Posterior vena cava (tissue), 2 donors: ENCODE measurements at places on chromosomes 4 and X. TPM values are rescaled to one million over a fixed set of nuclear protein-coding genes. Genes with fewer than 3 reads are reported as not detected.

DNA sequence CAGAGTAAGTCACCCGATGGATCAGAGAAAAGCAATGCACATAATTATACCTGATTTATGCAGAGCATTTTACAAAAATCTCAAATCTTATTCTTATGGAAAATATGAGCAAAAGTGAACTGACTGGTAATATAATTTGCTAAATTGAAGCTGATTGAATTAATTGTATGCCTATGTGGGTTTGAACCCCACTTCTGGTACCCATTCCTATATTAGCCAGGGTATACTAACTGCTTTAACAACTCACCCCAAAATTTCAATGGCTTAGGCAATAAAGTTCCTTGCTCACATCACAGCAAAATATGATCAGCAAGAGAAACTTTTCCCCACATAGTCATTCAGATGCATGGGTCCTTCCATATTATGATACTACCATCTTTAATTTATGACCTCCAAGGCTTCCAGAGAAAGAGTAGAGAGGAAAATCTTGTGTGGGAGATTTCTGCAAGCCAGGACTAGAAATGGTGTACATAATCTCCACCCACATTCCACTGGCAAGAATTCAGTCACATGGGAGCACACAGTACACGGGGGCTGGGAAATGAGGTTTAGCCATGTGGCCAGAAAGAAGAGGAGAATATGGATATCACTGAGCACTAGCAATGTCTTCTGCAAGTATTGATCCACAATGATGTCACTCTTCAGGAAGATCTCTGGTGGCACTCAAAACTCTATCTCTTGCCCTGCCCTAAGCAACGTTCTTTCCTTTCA is 640.7 kb downstream of the BCOR start:
- no peak for DNase-seq

The CFI gene
- total RNA-seq: 21.1 TPM

DNA sequence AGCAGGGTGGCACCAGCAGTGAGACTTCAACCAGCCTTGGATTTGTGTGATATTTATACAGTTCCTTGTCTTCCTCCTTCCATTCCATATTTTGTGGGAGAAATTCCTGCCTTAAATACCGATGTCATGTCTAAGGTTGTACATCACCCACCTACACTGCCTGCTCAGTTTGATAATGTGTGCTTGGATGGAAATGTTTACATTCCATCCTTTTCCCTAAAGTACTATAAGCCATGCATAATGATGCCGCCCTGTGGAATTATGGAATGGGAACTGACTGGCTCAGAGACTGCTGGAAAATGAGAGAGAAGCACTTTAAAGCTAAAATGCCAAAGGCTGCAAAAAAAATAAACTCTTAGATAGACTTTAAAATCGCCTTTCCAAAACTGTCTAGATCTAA is 11.3 kb upstream of the GLUD2 start:
- DNase-seq: no peak

The SMIM10L2A gene
- total RNA-seq: 0.42 TPM

The SULT1B1 gene
- 2.2 TPM for total RNA-seq

The GPR34 gene
- total RNA-seq: 35.4 TPM

The ANOS1 gene
- 3.1 TPM for total RNA-seq

DNA sequence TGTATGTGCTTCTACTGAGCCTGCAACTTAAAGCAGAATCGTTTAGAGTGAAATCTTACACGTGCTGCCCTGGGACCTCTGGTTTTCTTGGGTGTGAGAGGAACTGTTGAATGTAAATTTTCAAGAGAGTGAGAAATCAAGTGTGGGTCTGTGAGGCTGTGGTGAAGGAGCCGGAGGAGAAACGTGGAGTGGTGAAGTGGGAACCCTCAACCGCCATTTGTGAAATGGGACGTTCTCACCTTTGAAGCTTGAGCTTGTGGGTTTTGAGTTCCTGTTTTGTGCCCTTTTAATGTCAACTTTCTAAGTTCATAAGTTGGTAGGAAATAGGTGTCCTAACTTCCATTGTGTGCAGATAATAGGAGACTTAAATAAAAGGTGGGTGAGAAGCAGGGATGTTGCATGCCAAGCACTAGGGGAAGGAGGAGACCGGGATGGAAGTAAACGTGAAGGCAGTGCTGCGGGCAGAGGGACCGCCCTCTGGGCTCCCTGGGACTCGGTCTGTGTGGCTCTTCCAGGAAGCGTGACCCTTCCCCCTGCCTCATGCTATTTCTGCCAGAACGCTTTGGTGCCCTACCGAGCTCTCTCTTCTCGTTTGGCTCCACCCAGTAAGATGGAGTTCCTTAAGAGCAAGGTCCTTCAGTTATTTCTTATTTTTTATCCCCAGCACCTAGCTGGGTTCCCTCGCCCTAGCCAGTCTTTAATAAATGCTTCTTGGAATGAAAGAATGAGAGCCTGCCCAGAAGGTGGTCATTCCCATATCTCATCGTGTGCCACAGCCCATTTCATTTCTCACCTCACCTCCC is 56.0 kb downstream of the TMEM131L start:
- DNase-seq: no peak

The CNKSR2 gene
- 2.1 TPM for total RNA-seq

DNA sequence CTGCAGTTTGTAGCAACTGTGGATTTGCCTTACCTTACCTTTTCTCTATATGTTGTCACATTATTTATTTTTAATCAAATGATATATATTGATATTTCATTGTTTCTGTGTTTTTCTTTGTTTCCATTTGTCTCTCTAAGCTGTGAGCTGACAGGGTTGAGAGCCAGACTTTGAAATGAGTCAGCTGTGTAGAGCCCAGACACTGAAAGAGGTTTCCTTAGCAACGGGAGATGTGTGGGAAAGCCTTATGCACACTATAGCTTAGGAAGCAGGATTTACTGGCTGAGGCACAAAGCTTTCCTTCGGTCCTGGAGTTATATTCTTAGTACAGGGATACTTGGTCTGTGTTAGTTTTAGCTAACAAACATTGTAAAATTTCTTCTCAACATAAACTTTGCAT is 192.2 kb downstream of the FGF13 start:
- no peak for DNase-seq

- DNase-seq: peak; percentile 56
These were observed 5.6 kb downstream of the ZFP92 start for GRCh38 chrX:153416781-153417450.

DNA sequence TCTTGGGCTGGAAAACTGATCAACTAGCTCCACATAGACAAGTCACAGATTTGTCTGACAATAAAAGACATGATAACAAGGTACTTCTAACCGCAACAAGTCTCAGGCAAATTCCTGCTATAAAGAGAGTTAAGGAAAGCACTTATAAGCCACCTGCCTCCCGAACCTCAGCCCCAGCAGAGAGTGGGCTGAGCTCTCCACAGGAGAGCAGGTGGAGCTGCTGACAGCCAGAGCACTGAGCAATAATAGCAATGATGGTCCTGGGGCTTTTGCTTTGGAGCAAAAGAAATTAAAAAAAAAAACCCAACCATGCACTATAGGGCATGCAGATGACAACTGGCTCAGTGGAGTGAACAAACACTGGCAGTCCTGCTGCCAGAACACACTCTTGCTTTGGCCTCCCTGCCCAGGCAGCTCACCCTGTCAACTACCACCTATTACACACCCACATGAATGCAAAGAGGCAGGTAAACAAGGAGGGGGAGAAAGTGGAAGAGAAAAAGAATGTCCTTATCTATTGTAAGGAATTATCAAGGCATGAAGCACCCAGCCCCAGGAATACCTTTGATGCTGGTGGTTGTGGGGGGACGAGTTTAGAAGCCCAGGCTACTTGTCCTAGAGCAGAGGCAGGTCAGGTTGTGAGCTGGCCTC is 135.8 kb upstream of the DGKK start:
- no peak for DNase-seq

GRCh38 chr4:8267077-8267476 is 2.5 kb upstream of the HTRA3 start:
- DNase-seq: peak; percentile 92

The MCUB gene
- total RNA-seq: 18.9 TPM

DNA sequence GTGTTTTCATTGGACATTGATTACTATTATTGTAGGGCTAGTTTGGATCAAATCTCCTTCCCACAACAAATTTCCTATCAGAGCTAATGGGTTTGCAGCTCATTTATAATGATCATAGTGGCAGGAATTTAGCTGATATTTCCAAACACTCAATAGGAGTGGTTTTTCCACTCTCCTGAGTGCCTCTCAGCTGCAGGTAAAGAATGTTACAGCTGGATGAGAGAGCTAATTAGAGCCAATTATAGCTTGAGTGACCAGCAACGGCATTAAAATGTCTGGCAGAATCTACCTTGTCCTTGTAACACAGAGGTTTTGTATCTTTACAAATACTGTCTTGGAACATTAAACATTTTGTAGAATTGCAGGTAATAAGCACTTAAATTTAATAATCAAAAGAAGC is 602.8 kb upstream of the EPHA5 start:
- no peak for DNase-seq

The PDHA1 gene
- total RNA-seq: 94.3 TPM

The PABPC1L2B gene
- total RNA-seq: not detected

The PHEX gene
- 0.33 TPM for total RNA-seq

The DOCK11 gene
- total RNA-seq: 34.3 TPM

DNA sequence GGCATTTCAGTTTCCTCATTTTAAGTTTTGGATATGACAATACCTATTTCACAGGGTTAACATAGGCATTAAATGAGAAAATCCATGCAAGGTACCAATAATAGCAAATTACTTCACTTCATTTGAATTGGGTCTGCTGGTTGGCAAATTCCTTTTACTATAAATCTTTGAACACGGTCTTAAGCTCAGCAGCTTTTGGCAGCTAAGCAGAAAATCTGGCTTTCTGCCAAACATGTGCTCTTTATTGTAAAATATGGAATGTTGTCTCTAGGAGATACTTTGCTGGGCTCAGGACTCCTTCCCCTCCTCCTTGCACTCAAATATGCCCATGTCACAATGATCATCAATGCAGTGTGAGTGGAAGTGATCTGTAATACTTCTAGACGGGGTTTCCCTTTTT is 16.8 kb upstream of the DMP1 start:
- DNase-seq: no peak

DNA sequence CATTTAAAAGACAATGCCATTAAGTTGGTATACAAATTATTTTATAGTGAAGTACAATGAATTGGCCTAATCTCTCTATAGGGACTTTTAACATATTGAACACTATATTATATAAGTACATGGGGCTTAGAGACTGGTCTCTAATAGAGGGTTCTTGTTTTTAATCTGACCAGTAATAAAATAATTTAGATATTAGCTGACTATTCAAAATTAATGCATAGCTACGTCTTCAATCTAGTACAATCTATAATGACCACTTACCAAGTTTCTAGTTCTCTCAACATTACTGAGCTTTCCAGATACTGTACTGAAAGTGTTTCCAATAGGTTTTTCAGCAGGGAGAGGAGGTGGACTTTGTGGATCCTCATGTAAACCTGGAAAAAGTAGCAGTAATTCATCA is 59.6 kb downstream of the RPS3A start:
- no peak for DNase-seq

DNA sequence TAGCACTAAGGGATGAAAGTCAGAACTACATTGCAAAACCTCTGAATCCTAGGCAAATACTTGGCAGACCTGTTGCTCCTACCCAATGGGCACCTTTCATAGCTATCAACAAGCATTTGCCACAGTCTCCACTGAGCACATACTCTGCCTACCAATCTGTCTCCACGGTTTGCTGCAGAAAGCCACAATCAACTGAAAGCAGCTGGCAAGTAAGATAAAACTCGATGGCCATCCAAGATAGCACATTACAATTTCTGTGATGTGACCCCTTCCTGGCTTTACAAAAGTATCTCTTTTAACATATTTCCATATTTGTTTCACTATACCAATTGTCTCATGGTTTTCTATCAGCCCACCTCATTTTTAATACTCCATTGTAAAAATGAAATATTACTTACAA is 1060.5 kb upstream of the INTU start:
- DNase-seq: no peak

GRCh38 chrX:154748712-154749339 is 2.1 kb downstream of the GAB3 start:
- DNase-seq: no peak

The TMEM154 gene
- 4.0 TPM for total RNA-seq

The COQ2 gene
- total RNA-seq: 7.9 TPM

DNA sequence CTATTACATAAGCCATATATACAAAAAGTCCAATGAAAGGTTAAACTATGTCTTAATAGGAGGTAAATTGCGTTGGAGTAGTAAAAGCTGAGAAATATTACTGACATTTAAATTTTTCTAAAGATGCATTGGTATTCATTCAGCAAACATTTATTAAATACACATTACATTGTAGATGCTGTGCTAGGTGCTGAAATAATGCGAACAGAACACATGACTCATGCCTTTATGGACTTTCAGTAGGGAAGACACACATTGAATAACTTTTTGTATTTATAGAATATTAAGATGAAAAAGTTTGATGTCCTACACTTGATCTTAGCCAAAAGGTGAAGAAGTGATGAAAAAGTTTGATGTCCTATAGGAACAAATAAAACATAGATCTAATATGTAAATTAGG is 871.1 kb upstream of the SLIT2 start:
- DNase-seq: no peak

The ETDB gene
- total RNA-seq: not detected

The MBNL3 gene
- 15.9 TPM for total RNA-seq

The KCND1 gene
- 2.0 TPM for total RNA-seq

GRCh38 chr4:186757696-186758355 is 34.2 kb upstream of the FAT1 start:
- DNase-seq: no peak

DNA sequence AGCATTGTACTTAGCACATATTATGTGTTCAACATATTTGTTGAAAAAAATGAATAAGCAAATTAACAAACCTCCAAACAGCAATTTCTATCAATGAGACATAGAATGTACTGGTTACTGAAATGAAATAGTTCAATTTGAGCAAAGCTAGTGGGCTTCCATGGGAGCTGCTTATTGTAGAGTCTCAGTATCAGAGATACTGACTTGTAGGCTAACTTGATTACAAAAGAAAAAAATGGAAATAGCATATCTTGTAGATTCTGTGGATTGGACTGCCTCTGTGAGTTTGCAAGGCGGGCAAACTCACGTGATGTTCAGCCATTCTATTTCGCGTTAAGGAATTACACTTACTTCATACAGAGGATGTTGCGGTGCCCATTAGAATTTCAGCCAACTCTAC is 222.1 kb upstream of the JADE1 start:
- DNase-seq: no peak

DNA sequence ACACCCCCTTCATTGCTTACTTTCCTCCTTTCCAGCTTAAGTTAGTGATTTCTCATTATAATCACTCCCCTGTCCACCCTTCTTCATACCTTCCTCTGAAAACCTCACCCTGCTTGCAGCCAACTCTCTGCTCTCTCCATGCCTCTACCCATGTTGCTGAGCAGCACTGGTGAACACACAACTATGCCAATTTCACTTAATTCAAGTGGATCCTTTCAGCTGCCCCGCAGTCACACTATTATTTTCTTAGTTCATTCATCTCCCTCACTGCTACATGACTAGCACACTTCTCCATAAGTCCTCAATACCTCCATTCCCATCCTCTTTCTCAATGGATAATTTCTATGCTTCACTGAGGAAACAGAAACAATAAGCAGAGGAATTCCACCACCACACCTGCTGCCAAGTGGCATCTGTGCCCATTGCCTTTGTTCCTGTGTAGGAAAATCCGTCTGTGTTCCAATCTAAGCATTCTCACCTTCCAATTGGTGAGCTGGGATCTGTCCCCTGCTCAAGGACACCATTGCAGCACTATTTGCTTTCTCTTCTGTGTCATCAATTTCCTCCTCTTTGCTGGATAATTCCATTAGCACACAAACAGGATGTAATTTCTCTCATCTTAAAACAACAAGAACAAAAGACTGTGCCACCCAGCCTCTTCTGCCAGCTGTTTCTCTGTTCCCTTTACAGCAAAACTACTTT is 25.2 kb upstream of the PRSS48 start:
- DNase-seq: no peak
